Activated CD4-positive, alpha-beta T cell treated with anti-CD3 and anti-CD28 coated beads for 36 hours (primary cell): ENCODE measurements at places on chromosomes 3 and 15. TPM values are rescaled to one million over a fixed set of nuclear protein-coding genes. Genes with fewer than 3 reads are reported as not detected.

CHDH gene
- total RNA-seq = 0.55 TPM

EBLN2 gene
- total RNA-seq = 4.7 TPM

GHSR gene
- total RNA-seq = not detected

COL6A5 gene
- not detected for total RNA-seq

ALS2CL gene
- 3.2 TPM for total RNA-seq

EEF1AKMT4 gene
- total RNA-seq = 4.8 TPM

GRCh38 chr15:86706813-86707212, 627.1 kb downstream of the AGBL1 start:
- H3K36me3 ChIP-seq = peaks cover 2% of the 10 kb centered on the region
- no peak overlapping the region for H3K4me3 ChIP-seq
- H3K27me3 ChIP-seq = peaks cover 2% of the 10 kb centered on the region
- H3K4me1 ChIP-seq = no peaks in the 10 kb centered on the region
- DNase-seq = no peak
- no peak overlapping the region for H3K27ac ChIP-seq

DNA sequence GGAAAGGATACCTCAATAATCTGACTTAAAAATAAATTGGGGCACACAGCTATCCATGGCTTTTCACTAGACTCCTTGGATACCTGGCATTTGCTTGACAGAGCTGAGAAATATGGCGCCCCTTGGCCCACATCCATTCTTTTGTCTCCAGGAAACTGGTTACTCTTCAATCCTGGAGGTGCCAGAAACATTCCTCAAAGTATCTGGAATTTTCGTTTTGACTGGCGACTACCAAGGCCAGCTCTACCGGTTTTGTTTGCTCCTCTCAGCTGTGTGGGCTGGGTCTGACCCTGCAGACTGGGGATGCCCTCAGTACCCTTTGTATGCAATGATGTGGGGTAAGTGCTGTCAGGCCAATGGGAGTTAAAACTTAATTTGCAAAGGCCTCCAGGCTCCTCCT, 27.0 kb downstream of the KATNBL1 start:
- peaks cover 19% of the 10 kb centered on the region for H3K36me3 ChIP-seq
- H3K4me3 ChIP-seq = no peak overlapping the region
- DNase-seq = no peak
- H3K27me3 ChIP-seq = no peaks in the 10 kb centered on the region
- H3K27ac ChIP-seq = no peak overlapping the region
- H3K4me1 ChIP-seq = peaks cover 4% of the 10 kb centered on the region

GRCh38 chr3:122681974-122682409, 1.4 kb downstream of the PARP14 start:
- DNase-seq = no peak
- H3K36me3 ChIP-seq = peaks cover 18% of the 10 kb centered on the region
- no peaks in the 10 kb centered on the region for H3K27me3 ChIP-seq
- H3K4me1 ChIP-seq = peaks cover 57% of the 10 kb centered on the region

DNA sequence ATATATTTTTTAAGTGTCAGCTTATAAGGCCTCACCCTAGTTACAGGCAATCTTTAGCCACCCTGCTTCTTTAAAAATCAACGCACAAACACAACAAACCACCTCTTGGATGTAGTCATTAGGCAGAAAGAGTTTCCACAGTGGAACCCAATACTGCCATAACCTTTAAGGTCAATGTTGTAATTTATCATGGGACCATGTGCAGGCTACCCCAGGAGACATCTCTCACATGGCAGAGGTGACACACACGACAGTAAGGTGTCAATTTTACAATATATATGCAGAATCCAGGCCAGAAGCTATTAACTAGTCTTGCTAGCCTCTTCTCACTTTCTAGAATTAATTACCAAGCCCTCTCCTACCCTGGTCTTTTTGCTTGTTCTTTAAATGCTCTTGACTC, 336.5 kb downstream of the MAGI1 start:
- DNase-seq = no peak
- no peaks in the 10 kb centered on the region for H3K4me1 ChIP-seq

DNA sequence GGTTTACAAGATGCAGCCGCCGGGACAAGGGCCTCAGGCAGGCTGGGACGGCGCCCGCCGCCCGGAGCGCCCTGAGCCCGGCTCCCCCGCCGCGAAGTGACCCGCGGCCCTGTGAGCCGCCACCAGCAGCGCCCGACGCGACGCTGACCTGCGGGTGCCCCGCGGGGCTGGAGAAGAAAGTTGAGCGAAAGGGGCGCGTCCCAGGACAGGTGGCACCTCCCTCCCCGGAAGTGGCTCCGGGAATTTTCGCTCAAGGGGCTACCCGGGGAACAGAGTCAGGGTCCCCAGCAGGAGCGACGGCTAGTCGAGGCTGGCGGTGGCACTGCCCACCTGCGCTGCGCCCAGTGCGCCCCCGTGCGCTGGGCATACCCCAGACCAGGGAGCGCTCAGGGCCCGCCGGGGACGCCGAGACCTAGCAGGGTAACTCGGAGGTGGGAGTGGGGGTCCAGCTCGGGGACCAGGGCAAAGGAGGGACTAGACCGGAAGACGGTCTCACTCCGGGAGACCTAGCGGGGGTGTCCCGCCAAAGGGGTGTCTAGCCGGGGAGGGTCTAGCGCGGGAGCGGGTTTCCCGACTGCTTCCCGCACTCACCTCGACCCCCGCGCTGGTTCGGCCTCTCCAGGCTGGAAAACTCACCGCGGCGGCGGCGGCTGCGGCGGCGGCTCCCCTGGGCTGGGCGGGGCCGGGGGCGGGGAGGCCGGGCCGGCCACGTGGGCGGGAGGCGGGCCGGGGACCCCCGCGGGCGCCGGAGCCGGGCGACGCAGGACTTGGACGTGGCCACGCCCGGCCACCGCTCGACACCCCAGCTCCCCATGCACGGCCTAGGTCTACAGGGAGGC, 18.4 kb downstream of the SPATA12 start:
- no peak overlapping the region for H3K27ac ChIP-seq
- DNase-seq = peak; percentile 25
- H3K4me1 ChIP-seq = no peaks in the 10 kb centered on the region
- peak overlapping the region; percentile 36 for H3K4me3 ChIP-seq
- H3K36me3 ChIP-seq = no peaks in the 10 kb centered on the region

DNA sequence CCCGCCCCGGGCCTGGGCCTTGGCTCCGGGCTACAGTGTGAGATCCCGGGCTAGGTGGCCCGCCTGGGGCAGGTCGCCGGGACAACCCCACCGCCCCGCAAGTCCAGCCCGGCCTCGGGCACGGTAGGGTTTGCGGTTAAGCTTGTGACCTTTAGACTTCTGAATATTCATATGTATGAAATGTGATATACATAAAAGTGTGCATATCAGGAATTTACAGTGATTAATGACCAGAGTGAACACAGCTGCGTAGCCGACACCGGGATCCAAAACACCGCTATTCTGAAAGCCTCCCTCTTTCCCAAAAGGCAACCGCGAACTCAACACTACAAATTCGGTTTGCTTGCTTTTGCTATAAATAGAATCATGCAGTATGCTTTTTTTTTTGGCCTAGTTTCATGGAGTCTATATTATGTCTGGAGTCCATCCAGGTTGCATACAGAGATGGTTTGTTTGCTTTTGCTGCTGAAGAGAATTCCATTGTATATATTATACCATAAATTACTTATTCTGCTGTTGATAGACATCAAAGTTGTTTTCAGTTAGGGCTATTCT, 636 bp upstream of the SNRPA1 start:
- peak overlapping the region; percentile 79 for H3K4me3 ChIP-seq
- H3K27me3 ChIP-seq = no peaks in the 10 kb centered on the region
- peak overlapping the region; percentile 84 for H3K27ac ChIP-seq
- peaks cover 28% of the 10 kb centered on the region for H3K4me1 ChIP-seq
- peaks cover 29% of the 10 kb centered on the region for H3K36me3 ChIP-seq

GRCh38 chr3:28294667-28295413, 53.4 kb downstream of the CMC1 start:
- peaks cover 9% of the 10 kb centered on the region for H3K36me3 ChIP-seq
- no peak overlapping the region for H3K4me3 ChIP-seq
- DNase-seq = no peak
- H3K27ac ChIP-seq = no peak overlapping the region
- peaks cover 16% of the 10 kb centered on the region for H3K4me1 ChIP-seq

GRCh38 chr3:151974067-151974466, 100.6 kb downstream of the SUCNR1 start:
- no peak for DNase-seq
- H3K27ac ChIP-seq = no peak overlapping the region
- H3K36me3 ChIP-seq = no peaks in the 10 kb centered on the region
- H3K27me3 ChIP-seq = no peaks in the 10 kb centered on the region

DNA sequence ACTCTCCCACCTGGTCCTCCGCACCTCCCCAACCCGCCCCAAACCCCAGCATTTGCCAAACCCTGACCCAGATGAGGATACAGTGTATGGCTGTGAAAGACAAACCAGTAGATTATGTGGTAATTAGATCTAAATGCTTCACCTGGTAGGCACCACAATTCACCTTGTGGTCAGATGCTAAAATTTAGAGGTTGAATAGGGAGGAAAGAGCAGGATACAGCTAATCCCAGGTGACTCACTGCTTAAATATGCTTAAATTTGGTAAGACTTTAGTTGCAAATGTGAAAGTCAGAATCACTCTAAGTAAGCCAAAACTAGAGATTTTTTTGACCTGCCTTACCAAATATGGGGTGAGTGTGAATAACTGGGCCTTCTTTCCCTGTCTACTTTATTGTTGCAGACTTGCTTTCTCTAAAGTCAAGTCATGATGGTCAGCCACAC, 105.5 kb downstream of the MME start:
- H3K4me3 ChIP-seq = no peak overlapping the region
- H3K36me3 ChIP-seq = no peaks in the 10 kb centered on the region
- H3K4me1 ChIP-seq = peaks cover 8% of the 10 kb centered on the region

DNA sequence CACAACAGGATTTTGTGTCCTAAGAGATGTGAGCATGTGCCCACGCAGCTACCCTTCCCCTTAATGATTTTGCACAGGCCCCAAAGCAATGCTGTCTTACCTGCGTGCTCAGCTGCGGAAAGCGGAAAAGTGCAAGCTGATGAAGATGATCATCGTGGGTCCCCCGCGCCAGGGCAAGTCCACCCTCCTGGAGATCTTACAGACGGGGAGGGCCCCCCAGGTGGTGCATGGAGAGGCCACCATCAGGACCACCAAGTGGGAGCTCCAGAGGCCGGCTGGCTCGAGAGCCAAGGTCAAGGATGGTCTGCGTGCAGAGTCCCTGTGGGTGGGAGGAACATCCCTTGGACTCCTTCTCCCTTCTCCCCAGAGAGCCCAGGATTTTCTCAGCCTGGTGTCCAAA, 103.1 kb downstream of the LRRK1 start:
- no peak for DNase-seq
- H3K27me3 ChIP-seq = peaks cover 2% of the 10 kb centered on the region
- H3K36me3 ChIP-seq = no peaks in the 10 kb centered on the region

DNA sequence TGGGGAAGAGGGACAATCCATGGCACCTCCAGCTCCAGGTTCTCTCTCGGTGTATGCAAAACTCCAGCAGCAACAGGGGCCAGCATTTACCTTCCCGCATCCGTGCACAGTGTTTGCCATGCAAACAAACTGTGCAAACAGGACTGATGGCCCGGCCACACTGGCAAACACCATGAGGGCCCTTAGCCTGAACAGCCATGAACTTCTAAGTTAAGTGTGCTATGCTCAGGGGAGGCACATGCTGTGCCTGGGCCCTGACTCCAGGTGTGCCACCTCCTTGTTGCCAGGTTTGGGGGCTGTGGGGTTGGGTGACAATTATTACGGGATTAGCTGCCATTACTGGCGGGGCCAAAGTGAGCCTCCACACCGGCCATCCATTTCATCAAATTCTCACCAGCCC, 57.5 kb downstream of the CACNA2D2 start:
- no peaks in the 10 kb centered on the region for H3K36me3 ChIP-seq
- H3K4me3 ChIP-seq = no peak overlapping the region
- H3K27me3 ChIP-seq = no peaks in the 10 kb centered on the region
- no peak for DNase-seq
- peaks cover 14% of the 10 kb centered on the region for H3K4me1 ChIP-seq
- no peak overlapping the region for H3K27ac ChIP-seq

GRCh38 chr3:45414823-45415222, 26.4 kb downstream of the LARS2 start:
- H3K4me3 ChIP-seq = no peak overlapping the region
- H3K27ac ChIP-seq = no peak overlapping the region
- peaks cover 30% of the 10 kb centered on the region for H3K36me3 ChIP-seq
- peak; percentile 7 for DNase-seq
- H3K4me1 ChIP-seq = peaks cover 4% of the 10 kb centered on the region
